ENCODE measurements at places on chromosomes 3 and 15.

DNA sequence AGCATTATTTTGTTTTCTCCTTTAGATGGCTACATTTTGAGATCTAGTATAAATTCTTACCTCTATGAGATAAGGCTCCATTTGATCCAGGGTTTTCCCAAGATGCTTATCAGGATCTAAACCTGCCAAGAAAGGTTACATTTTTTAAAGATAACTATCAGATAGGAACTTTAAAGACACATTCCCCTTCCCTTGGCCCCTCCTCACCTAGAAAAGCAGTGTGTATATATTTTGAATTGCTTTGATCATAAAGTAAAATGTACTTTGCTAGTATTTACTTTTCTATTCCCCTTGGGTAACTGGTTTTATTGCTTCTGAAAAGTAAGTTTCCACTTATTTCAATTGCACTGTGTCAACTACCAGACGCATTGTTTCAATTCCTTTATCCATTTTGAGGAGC, 135.2 kb downstream of the DPH6 start:
- DNase-seq: no peak

- no peak for DNase-seq
Measured at GRCh38 chr15:75368689-75369239, 357 bp upstream of the MAN2C1 start.

DNA sequence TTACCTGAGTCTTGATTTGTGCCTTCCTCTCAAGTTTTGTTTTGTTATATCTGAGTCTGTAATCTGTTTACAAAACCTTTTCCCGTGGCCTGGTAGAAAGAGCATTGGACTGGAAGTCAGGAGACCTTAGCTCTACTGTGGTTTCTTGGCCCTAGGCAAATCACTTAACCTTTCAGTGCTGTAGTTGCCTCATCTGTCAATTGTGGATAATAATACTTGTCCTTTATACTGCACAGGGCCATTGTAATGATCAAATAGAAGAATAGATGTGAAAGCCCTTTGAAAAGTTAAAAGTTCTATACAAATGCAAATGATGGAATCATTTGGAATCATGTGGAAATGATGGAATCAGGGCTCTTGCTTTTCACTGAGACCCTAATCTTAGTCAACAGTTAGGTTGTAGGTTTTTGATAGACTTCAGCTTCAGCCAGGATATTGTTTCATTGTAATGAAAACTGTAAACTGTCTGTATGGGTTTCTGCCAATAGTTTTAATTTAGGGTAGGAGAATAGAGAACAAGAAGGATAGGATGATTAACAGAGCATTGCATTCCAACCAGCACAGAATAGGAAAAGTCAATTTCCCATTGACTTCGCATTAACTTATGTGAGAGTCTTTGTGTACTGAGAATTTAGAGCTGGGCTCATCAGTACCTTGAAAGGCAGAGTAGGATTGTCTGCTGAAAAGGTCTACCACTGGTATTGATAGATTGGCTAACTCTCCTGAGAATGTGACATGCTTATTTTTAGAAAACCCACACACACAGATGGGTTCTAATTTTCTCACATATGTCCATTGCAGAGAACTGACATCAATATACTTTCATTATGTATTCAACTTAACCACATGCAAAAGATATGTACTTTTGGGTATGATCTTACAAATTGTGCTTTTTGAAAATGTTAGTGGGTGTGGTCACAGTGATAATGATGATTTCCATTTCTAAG, 21.8 kb downstream of the MAP2K5 start:
- DNase-seq: no peak

DNA sequence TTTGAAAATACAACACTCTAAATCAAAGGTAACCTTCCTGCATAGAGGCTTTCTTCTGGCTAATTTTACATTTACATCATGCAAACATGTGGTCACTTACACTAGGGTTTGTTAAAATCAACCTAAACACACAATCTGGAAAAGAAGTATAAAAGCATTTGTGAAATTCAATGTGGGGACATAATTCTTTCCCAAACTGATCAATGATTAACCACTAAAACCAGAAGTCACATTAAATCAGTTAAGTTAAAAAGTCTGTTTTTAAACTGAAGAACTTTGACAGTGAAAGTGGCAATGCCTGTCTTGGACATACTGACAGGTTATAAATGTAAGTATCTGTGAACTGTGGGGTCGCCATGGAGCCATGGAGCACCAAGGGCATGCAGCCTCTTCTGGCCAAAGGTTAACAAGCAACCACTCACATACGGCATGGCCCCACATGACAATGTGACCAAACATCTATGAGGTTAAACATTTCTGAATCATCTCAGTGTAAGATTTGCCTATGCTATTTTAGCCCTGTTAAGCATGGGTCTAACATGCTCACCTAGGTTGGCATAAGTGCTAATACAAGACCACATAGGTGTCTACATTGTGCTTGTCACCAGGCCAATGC, 278.2 kb downstream of the CTNNB1 start:
- no peak for DNase-seq

DNA sequence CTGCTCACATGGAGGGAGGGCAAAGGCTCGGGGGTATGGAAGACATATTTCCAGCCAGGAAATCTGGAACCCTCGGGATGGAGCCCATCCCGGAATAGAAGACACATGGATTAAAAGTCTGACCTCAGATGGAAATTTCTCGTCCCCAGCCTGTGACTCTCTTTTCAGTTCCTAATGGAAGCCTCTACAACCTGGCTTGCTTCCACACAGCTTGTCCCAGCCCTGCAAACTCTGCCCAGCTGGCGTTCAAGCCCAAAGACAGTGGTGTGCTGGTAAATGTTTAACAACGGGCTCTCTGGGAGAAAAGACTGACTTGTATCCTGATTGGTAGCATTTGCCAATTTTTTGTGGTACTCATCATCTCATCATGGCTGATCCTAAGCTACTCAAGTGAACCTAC, 35.6 kb upstream of the TLE3 start:
- no peak for DNase-seq

GRCh38 chr3:13552857-13553652, 4.1 kb downstream of the FBLN2 start:
- DNase-seq: no peak

- no peak for DNase-seq
Measured at GRCh38 chr3:149879872-149880271, 66.9 kb downstream of the RNF13 start.

GRCh38 chr3:51734572-51734907, 27.7 kb downstream of the GRM2 start:
- no peak for DNase-seq

GRCh38 chr3:45932112-45932511, 11.2 kb upstream of the CXCR6 start:
- no peak for DNase-seq

- DNase-seq: no peak
Measured at GRCh38 chr3:65342084-65342683, 654.4 kb upstream of the ADAMTS9 start.
